ENCODE measurements at places on chromosomes 6 and 20.

DNA sequence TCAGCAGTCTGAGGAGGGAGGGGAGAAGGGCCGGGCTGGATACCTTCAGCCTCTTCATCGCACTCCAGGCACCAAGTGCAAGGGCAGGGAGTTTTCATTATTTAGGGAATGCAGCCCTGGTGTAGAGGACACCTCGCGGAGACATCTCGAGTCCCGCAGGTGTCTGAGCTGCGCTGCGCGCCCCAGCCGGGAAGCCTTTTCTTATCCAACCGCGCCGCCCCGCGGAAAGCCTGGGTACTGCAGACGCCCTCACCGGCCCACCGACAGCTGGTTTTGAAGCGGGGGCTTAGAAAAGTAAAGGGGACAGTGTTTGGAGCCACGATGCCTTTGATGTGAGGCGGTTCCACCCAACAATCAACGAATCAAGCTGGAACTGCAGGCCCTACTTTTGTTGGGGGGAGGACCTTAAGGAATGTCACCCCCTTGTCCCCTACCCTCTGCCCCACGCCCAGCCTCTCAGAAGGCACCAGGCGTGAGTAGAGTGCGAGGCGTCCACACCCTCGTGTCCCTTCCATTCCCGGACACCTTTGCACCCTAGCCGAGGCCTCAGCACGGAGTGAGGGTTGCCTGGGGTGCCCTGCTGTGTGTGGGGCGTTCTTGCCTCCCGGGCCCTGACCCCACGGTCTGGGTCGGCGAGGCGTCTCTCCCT, 8.6 kb downstream of the NKX2-2 start:
- DNase-seq: peak; percentile 60

DNA sequence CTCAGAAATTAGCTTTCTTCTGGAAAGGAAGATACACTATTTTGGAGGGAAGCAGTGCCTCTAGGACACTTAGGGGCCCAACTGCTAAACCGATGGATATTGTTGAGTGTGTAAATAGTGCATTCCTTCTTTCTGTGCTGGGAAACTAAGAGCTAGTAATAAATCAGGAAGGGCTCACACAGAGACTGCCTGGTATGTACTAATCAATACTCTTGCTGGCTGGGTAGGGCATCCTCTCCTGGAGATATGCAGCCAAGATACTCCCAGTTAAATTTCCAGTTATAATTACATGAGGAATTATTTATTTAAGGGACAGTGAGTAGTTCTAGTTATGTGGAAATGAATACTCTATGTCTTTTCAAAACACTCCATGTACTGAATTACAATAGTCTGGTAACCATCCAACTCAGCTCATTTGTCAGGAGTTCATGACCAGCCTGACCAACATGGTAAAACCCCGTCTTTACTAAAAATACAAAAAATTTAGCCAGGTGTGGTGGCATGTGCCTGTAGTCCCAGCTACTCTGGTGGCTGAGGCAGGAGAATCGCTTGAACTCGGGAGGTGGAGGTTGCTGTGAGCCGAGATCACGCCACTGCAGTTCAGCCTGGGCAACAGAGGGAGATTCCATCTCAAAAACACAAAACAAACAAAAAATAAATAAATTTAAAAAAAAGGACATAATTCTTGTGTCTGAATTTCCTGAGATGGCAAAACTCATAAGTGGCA, 100.0 kb downstream of the OR2B2 start:
- no peak for DNase-seq

GRCh38 chr6:1965596-1966224, 279.7 kb downstream of the GMDS start:
- DNase-seq: no peak

DNA sequence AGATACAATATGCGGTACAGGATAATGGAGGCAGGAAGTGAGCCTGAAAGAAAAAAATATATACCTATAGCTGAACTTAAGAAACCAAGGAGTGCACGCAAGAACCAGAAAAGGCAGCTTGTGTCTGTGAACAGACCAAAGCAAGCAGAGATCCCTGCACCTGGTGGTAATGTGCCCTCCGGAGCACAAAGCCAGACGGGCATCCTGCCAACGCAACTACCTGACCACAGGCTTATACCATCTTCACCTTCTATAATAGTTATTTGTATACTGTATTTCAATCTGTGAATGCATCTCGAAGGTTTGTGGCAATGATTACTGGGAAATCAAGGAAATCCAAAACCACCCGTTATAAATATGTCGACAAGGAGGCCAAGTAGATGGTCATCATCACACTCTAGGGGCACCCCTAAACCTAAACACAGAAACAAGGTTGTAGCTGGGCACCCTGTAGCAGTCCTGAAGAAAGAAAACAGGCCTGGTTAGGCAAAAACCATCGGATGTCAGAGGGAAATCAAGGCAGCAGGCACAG, 801 bp downstream of the FBXL4 start:
- DNase-seq: peak; percentile 33

Data from CD4-positive, alpha-beta T cell treated with Interleukin-4 for 4 hours (primary cell).